ENCODE measurements at places on chromosomes 13 and 19.

- no peak for DNase-seq
These were observed 10.6 kb upstream of the MADCAM1 start for GRCh38 chr19:485583-486236.

GRCh38 chr13:98133946-98134345, 8.9 kb upstream of the FARP1 start:
- no peak for DNase-seq

DNA sequence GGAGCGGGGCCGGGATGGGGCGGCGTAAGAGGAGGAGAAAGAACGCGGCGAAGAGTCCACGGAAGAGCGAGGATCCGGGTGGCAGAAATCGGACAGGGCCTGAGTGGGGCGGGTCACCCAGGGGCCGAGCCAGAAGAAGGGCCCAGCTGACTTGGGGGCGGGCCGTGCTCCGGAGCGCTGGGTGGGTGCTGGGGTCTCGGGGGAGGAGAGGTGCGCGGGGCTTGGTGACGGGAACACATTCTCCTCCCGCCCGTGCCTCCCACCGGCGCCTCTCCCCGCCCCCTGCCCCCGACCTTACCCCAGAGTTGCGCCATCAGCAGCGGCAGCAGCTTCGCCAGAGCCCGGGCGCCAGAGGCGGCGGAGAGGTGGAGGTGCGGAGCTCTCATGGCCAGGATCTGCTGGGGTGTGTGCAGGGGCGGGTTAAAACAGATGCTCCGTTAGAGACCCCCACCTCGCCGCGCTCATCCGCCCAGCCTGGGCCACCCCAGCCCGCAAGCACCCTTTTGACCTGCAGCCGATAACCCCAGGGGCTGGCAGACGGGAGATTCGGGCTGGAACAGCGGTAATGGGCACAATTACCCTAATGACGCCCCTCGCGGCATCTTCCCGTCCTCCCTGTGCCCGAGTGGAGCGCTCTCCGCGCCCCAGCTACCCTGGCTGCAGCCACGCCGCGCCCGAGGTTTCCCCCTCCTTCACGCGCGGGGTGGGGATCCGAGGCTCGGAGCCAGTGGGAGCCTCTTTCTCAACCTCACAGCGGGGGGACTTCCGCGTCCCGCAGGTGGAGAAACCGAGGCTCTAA, 565 bp downstream of the KLK10 start:
- DNase-seq = no peak

- DNase-seq = no peak
These were observed 34.8 kb upstream of the NDFIP2 start for GRCh38 chr13:79445968-79446645.

- no peak for DNase-seq
These were observed 1.3 kb upstream of the SIGLEC9 start for GRCh38 chr19:51123381-51123800.

DNA sequence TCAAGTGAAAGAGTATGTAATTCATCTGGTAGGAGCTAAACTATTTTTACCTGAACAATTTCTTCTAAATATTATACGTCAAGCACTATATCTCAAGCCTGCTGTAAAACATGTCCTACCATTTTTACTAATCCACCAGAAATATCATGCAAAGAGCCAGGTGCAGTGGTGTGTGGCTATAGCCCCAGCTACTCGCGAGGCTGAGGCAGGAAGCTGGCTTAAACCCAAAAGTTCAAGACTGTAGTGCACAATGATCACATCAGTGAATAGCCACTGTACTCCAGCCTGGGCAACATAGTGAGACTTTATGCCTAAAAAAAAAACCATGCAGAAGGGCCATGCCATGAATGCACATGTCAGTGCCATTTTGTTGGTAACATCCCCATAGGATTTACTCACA, 20.7 kb upstream of the CLN5 start:
- DNase-seq = no peak

DNA sequence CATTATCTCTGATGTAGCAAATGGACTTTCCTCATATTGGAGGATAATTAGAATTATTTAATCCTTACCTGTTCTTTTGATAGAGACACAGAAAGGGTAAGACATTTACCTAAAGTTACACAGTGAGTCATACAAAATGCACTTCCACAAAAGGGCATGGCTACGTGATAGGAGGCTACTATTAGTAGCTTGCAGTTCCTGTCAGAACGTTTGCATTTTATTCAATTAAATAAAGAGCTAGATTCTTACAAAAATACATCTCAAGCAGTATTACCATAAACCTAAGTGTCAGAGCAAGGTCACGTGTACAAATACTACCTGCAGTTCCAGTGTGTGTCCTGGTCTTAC, 120.6 kb downstream of the ESD start:
- DNase-seq = no peak

Measured in NCI-H526 (cell line).